ENCODE measurements at places on chromosomes 12 and 14. TPM values are rescaled to one million over a fixed set of nuclear protein-coding genes. Genes with fewer than 3 reads are reported as not detected.

The GPR65 gene
- 2.8 TPM for total RNA-seq

GRCh38 chr14:101177301-101177971, 273.9 kb upstream of the RTL1 start:
- no peaks in the 10 kb centered on the region for H3K27me3 ChIP-seq
- H3K27ac ChIP-seq, result no peak overlapping the region
- H3K36me3 ChIP-seq, result no peaks in the 10 kb centered on the region

The DPPA3 gene
- not detected for total RNA-seq

GRCh38 chr14:99688629-99689028, 4.5 kb downstream of the CYP46A1 start:
- no peaks in the 10 kb centered on the region for H3K4me1 ChIP-seq
- no peaks in the 10 kb centered on the region for H3K27me3 ChIP-seq
- DNase-seq, result peak; percentile 36
- no peak overlapping the region for H3K4me3 ChIP-seq

The CLECL1 gene
- total RNA-seq, result not detected

GRCh38 chr14:89215114-89215513, 201.9 kb downstream of the FOXN3 start:
- peaks cover 3% of the 10 kb centered on the region for H3K4me1 ChIP-seq
- H3K4me3 ChIP-seq, result no peak overlapping the region
- no peaks in the 10 kb centered on the region for H3K27me3 ChIP-seq

The TPH2 gene
- not detected for total RNA-seq

GRCh38 chr12:20445687-20446086, 77.3 kb downstream of the PDE3A start:
- no peaks in the 10 kb centered on the region for H3K27me3 ChIP-seq
- peaks cover 19% of the 10 kb centered on the region for H3K4me1 ChIP-seq
- no peaks in the 10 kb centered on the region for H3K36me3 ChIP-seq
- H3K4me3 ChIP-seq, result peak overlapping the region; percentile 10
- H3K27ac ChIP-seq, result peak overlapping the region; percentile 17

DNA sequence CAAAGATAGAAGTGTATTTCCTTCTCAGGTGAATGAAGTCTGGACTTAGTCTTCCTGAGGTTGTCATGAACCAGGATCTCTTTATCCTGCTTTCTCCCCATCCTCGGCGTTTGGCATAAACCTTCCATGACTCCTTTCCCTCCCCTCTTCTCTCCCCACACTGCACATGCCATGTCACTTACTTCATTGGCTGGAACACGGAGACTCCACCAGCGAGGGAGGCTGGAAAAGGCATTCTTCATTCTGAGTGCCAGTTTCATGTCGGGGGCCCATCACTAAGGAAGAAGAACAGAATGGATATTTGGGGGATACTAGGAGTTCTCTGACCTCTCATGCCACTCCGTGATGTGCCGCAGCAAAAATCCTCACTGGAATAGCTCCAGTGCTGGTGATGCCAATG, 105.6 kb downstream of the VCPKMT start:
- H3K4me1 ChIP-seq, result no peaks in the 10 kb centered on the region
- no peaks in the 10 kb centered on the region for H3K27me3 ChIP-seq
- no peak overlapping the region for H3K4me3 ChIP-seq
- no peak overlapping the region for H3K27ac ChIP-seq
- no peaks in the 10 kb centered on the region for H3K36me3 ChIP-seq
- DNase-seq, result no peak

- H3K4me1 ChIP-seq, result no peaks in the 10 kb centered on the region
- no peaks in the 10 kb centered on the region for H3K36me3 ChIP-seq
- no peaks in the 10 kb centered on the region for H3K27me3 ChIP-seq
- H3K27ac ChIP-seq, result no peak overlapping the region
- H3K4me3 ChIP-seq, result no peak overlapping the region
- no peak for DNase-seq
Observed at GRCh38 chr12:65817866-65818265, 6.4 kb upstream of the HMGA2 start.

The RASSF9 gene
- 6.5 TPM for total RNA-seq

DNA sequence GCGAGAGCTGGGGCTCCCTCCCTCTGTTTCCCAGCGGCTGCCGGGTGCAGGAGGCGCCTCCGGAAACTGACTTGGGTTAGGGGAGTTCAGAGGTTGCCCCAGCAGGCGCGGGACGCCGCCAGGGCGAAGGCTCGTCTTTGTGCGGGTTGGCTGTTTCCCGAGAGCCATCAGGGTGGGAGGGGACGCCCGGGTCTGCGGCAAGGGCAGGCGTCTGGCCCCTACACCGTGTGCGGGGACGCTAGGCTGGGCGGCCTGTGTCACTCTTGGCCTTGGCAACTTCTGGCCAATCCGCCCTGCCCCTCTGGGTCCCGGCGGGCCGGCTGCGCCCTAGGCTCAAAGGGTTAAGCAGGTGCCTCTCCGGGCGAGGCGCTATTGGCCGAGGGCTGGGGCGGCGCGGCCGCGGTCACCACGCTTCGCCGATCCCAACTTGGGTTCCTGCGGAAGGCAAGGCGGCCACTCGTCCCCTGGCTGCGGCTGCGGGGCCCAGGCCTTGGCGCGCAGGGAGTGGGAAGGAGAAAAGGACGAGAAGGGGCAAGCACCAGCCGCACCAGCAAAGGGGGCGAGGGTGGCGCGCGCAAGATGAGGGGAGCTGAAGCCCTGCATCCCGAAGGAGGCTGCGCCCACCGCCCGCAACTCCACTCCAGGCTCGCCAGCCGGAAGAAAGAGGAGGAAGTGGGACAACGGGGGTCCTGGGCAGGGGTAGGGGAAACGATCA, 5.6 kb upstream of the NPAS3 start:
- H3K4me1 ChIP-seq, result no peaks in the 10 kb centered on the region
- H3K4me3 ChIP-seq, result peak overlapping the region; percentile 41

The NFE2 gene
- total RNA-seq, result 3.3 TPM

- DNase-seq, result no peak
- no peak overlapping the region for H3K27ac ChIP-seq
- no peak overlapping the region for H3K4me3 ChIP-seq
- no peaks in the 10 kb centered on the region for H3K4me1 ChIP-seq
- no peaks in the 10 kb centered on the region for H3K36me3 ChIP-seq
Observed at GRCh38 chr12:86660488-86661147, 404.4 kb upstream of the MGAT4C start.

The PLEKHD1 gene
- 0.26 TPM for total RNA-seq

DNA sequence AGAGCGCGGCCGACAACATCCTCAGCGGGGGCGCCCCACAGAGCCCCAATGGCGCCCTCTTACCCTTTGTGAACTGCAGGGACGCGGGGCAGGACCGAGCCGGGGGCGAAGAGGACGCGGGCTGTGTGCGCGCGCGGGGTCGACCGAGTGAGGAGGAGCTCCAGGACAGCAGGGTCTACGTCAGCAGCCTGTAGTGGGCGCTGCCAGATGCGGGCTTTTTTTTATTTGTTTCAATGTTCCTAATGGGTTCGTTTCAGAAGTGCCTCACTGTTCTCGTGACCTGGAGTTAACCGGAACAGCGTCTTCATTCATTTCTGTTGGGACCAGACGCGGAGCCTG, 103.8 kb upstream of the FKBP4 start:
- no peak overlapping the region for H3K27ac ChIP-seq
- H3K4me1 ChIP-seq, result no peaks in the 10 kb centered on the region
- no peak overlapping the region for H3K4me3 ChIP-seq

DNA sequence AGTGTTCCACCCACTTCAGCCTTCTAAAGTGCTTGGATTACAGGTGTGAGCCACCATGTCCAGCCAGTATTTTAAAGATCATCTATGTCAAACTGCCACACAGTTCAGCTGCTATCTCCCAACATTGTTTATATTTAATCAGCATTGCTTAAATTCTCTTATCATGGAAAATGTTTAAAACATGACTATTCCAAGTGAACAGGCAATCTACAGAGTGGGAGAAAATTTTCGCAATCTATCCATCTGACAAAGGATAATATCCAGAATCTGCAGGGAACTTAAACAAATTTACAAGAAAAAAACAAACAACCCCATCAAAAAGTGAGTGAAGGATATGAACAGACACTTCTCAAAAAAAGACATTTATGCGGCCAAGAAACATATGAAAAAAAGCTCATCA, 69.4 kb upstream of the NAV3 start:
- H3K36me3 ChIP-seq, result no peaks in the 10 kb centered on the region
- H3K27me3 ChIP-seq, result no peaks in the 10 kb centered on the region
- no peaks in the 10 kb centered on the region for H3K4me1 ChIP-seq
- H3K27ac ChIP-seq, result no peak overlapping the region
- DNase-seq, result no peak
- no peak overlapping the region for H3K4me3 ChIP-seq

- H3K27me3 ChIP-seq, result no peaks in the 10 kb centered on the region
- H3K4me3 ChIP-seq, result no peak overlapping the region
- H3K4me1 ChIP-seq, result no peaks in the 10 kb centered on the region
- no peaks in the 10 kb centered on the region for H3K36me3 ChIP-seq
- H3K27ac ChIP-seq, result no peak overlapping the region
Observed at GRCh38 chr12:76929499-76929898, 50.7 kb upstream of the CSRP2 start.

DNA sequence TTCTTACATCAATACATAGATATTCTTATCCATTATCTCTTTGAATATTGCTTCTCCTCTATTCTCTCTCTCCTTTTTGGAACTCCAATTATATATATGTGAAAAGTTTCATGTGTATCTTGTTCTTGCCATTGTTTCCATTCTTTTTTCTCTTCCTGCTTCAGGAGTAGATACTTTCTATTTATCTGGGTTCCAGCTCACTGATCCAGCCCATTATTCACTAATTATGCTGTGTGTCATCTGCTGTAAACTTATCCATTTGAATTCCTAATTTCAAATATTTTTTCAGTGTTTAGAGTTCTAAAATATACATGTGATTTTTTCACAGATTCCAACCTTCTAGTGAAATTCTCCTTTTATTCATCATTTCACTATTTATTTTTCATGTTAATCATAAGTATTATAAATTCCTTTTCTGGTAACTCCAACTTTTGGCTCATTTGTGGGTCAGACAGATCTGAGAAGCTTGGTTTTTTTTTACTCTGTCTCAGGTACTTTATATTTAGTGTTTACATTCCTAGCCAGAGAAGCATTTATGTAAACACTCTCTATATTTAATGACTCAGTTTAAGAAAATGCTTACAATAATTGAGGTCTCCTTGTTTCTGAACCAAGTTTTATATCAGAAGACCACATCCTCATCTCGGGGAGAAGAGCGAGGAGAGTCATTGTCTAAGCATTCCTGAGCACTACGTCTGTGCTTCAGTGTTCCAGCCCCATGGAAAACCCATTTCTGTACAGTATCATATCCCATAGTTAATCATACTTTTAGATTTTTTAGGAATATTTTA, 15.9 kb upstream of the AMIGO2 start:
- no peak overlapping the region for H3K4me3 ChIP-seq
- no peaks in the 10 kb centered on the region for H3K36me3 ChIP-seq
- H3K4me1 ChIP-seq, result peaks cover 6% of the 10 kb centered on the region
- no peak overlapping the region for H3K27ac ChIP-seq

GRCh38 chr12:93094988-93095737, 166.1 kb upstream of the EEA1 start:
- H3K4me3 ChIP-seq, result no peak overlapping the region
- no peaks in the 10 kb centered on the region for H3K36me3 ChIP-seq
- no peak overlapping the region for H3K27ac ChIP-seq
- DNase-seq, result no peak

DNA sequence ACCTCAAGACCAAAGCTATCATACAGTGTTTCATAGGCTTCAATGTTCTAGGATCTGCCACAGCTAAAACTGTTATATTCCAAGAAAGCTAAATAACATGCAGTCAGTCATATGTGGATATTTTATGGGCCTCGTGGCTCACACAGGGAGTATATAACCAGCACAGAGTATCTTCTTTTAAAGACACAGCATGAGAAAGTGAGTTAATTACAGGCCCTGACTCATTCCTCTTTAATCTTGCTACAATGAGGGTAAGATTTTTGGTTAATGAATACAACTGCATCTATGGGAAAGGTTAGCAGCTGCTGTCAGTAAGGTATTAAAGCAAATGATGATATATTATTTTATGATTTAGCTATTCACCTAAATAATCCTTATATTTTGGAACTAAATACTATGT, 111.0 kb downstream of the TRAFD1 start:
- no peak overlapping the region for H3K4me3 ChIP-seq
- H3K27me3 ChIP-seq, result no peaks in the 10 kb centered on the region
- no peak for DNase-seq
- no peak overlapping the region for H3K27ac ChIP-seq
- no peaks in the 10 kb centered on the region for H3K4me1 ChIP-seq
- H3K36me3 ChIP-seq, result peaks cover 15% of the 10 kb centered on the region

GRCh38 chr14:57573173-57573572, 79.5 kb upstream of the CCDC198 start:
- H3K27ac ChIP-seq, result no peak overlapping the region
- H3K36me3 ChIP-seq, result no peaks in the 10 kb centered on the region

- no peak for DNase-seq
- H3K36me3 ChIP-seq, result peaks cover 2% of the 10 kb centered on the region
- no peaks in the 10 kb centered on the region for H3K27me3 ChIP-seq
Observed at GRCh38 chr14:31703056-31703455, 141.9 kb downstream of the NUBPL start.

DNA sequence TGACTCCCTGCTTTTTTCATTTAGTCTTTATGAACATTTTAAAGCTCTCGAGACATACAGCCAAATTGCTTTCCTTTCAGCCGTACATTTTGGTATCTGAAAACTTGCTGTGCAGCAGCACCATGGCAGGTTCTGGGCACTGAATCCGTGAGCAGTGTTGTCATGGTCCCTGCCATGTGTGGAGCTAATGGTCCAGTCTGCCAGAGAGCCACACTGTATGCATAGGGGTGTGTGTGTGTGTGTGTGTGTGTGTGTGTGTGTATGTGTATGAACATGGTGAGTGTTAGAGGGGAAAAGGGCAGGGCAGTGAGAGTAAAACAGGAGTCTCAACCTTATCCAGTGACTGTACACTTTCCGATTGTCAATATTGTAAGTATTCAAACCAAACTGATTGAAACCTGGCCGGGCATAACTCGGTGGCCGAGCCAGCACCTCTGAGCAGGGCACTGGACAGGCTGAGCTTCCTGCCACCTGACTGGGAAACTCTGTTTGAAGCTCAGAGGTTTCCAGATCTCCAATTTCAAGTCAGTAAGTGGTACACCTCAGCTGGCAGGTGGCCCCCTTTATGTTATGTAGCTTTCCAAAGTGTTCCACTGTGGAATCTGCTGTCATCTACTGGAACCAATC, 110.0 kb downstream of the ESR2 start:
- DNase-seq, result no peak
- H3K27me3 ChIP-seq, result no peaks in the 10 kb centered on the region

The TAS2R9 gene
- not detected for total RNA-seq

The CABP1 gene
- total RNA-seq, result 1.7 TPM

DNA sequence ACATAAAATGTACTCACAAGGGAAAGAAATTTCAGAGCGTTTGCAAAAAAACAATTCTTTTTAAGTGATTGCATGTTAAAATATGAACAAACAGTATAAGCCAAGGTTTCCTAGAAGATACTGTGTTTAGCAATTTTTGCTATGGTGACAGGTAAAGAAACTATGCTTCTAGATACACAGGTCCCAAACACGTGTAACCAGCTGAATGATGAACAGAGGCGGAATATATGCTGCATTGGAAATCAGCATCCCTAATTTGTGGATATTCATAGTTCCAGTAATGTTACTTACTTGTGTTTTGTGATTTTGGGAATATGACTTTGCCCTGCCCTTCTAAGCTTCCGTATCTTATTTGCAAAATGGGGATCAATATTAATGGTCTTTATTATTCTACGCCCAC, 326.3 kb upstream of the DIO2 start:
- no peaks in the 10 kb centered on the region for H3K27me3 ChIP-seq
- no peak overlapping the region for H3K4me3 ChIP-seq
- H3K4me1 ChIP-seq, result no peaks in the 10 kb centered on the region
- H3K27ac ChIP-seq, result no peak overlapping the region

GRCh38 chr12:117774941-117775775, 193.6 kb downstream of the KSR2 start:
- H3K27me3 ChIP-seq, result no peaks in the 10 kb centered on the region
- no peak overlapping the region for H3K27ac ChIP-seq
- H3K36me3 ChIP-seq, result no peaks in the 10 kb centered on the region
- no peaks in the 10 kb centered on the region for H3K4me1 ChIP-seq

The VRTN gene
- total RNA-seq, result not detected

The RAPGEF3 gene
- total RNA-seq, result 39.2 TPM

The TIGAR gene
- total RNA-seq, result 10.5 TPM
